ENCODE measurements at places on chromosomes 2 and 18.

GRCh38 chr2:20781656-20782265 is 41.1 kb downstream of the LDAH start:
- DNase-seq: no peak

DNA sequence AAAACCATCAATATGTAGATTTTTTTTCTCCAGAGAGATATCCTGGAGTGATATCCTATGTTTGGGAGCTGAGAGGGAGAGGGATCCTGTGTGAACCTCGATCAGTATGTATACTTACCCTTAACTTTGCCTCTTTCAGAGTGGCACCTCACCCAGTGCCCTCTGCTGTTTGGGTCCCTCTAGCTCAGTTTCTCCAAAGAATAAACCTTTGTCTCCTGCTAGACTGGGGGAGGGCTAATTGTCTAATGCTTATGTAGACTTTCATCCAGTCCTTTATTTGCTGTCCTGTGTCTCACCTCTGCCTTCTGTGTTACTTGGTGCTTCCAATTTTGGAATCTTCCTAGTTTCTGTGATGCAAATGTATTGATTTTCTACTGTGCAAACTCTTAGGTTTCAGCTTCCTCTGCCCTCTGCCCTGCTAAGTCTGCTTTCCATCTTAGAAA is 48.4 kb downstream of the MTX2 start:
- no peak for DNase-seq

DNA sequence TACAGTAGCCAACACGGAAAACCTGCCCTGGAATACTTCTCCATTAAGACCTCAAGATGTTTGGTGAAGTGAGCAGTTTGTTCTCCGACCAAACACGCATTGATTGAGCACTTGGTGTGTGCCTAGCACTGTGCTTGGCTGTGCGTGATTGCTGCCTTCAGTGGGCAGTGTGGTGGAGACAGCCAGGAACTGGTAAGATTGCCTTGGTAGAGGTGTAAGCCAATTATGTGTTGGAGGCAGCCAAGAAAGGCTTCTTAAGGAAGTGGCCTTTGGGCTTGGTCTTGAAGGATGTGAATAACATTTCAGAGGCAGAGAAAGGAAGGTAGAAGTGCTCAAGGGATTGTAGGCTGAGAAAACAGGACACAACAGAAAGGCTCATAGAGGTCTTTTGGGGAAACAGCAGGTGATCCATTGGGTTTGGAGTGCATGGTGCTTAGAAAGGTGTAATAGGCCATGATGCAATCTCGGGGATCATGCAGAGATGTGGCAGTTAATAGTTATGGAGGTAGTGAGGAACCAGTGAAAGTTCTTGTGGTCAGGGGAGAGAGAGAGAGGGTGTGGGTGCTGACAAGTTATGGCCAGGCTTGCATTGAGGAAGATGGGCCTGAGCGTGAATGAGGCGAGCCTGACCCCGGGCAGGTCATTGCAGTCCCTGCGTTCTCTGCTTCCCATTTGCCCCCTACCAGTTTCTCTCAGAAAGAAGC is 6.3 kb downstream of the B3GNT2 start:
- DNase-seq: no peak

GRCh38 chr2:52810460-52810859 is 957.1 kb upstream of the CHAC2 start:
- DNase-seq: no peak

DNA sequence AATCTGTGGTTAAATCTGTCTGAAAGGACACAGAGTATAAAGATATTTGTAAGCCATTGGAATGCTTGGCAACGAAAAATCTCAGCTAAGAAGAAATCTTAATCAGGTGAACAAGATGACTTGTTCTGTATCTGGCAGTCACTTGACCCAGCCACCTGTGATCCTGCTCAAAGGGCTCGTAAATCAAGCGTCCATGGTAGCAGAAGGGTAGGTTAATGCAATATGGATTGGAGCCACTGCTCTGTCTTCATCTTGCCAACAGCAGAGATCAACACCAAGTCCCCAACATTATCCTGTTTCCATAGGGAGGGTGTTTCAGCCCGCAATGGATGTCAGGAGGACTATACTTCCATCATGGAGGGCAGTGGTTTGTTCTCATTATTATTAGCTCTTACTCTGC is 378.4 kb downstream of the CDH7 start:
- no peak for DNase-seq

DNA sequence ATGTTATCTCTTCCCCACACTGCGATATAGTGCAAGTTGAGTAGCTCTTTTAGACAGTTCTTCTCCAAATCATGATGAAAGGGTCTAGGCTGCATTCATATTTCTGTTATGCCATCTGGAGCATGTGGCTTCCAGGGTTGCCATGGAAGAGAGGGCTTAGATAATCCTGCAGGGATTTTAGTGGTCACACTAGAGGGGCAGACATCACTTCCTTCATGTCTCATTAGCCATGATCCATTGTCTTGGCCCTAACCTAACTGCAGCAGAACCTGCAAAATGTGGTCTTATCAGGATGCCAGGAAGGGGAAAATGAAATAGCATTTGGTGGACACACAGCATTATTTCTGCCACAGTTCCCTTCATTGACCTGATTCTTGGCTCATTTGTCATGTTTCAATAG is 83.1 kb downstream of the ADAM23 start:
- DNase-seq: no peak

- no peak for DNase-seq
Observed at GRCh38 chr2:11669454-11670291, at the start of gene NTSR2. NTSR2 (minus strand) TSS chr2:11670195; CDS start chr2:11670129, 66 bp downstream.

GRCh38 chr18:56139792-56140254 is 498.6 kb downstream of the TXNL1 start:
- DNase-seq: no peak

DNA sequence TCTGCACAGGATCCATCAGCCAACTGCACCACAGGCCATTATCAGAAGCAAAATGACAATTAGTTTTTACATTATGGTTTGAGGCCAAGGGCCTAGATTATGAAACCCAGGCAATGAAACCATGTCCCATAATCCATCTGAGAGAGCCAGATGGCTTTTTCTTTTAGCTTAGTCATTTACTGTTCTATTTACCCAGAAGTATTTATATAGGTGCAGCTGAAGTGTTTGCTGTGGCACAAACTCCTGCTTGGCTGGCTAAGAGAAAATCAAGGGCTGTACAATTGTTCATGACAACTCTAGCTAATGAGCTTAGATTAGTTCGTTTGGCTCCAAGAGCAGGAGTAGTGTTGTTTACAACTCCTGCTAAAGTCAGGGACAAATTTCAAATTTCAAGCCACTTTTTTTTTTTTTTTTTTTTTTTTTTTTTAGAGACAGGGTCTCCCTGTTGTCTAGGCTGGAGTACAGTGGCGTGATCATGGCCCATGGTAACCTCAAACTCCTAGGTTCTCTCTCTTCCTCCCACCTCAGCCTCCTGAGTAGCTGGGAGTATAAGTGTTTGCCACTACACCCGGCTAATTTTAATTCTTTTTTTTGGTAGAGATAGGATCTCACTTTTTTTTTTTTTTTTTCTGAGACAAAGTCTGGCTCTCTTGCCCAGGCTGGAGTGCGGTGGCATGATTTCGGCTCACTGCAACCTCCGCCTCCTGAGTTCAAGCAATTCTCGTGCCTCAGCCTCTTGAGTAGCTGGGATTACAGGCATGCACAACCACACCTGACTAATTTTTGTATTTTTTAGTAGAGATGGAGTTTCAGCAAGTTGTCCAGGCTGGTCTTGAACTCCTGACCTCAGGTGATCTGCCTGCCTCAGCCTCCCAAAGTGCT is 18.4 kb upstream of the REV1 start:
- DNase-seq: no peak

- DNase-seq: no peak
Observed at GRCh38 chr18:8448130-8448529, 161.1 kb upstream of the RAB12 start.

DNA sequence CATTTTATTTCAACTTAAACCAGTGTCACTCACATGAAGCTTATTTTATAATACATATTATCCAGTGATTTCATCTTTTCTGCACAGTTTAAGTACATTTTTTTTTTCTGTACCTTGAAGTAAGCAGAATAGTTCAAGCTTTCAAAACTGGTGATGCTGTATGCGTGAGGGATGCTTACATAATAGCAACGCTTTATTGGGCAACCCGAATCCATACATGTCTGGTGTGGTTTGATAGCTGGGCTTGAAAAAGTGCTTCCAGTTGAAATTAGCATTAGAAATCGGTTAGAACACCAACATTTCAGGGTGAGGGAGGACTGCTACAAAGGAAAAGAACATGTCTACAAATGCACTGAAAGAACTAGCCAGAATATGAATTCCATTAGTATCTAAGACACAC is 117.4 kb downstream of the MBP start:
- DNase-seq: no peak

GRCh38 chr18:23331091-23331920 is 121.8 kb upstream of the RIOK3 start:
- DNase-seq: no peak
